Gastrocnemius medialis (tissue), 4 donors: ENCODE measurements at places on chromosomes 3 and 15. TPM values are rescaled to one million over a fixed set of nuclear protein-coding genes. Genes with fewer than 3 reads are reported as not detected.

Gene LYZL4
- total RNA-seq: not detected

DNA sequence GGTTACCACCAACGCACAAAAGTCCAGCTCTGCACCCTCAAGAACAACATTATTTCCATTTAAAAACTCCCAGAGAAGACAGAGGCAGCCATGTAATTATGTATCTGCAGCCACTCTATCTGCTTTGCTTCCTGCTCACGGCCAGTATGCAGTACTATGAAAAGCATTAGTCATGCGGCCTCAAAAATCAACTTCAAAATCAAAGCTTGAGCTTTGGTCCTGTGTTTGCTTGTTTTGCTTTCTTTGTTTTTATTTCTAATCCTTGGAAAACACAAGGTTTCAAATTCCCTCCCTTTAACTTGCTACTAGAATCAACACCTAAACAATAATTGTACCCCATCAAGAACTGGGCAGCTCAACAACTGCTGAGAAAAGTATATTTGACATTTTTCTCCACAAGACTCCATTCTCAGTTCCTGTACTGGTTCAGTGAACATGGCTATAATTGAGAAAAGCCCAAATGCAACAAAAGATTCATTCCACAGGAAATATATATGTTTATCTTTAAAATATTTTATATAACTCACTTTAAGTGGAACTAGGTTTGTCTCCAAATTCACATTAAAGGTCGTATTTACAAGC, 37.6 kb downstream of the GBE1 start:
- DNase-seq: no peak

Gene MAPKBP1
- 6.2 TPM for total RNA-seq

GRCh38 chr3:41193794-41194539, 5.3 kb upstream of the CTNNB1 start:
- DNase-seq: no peak

DNA sequence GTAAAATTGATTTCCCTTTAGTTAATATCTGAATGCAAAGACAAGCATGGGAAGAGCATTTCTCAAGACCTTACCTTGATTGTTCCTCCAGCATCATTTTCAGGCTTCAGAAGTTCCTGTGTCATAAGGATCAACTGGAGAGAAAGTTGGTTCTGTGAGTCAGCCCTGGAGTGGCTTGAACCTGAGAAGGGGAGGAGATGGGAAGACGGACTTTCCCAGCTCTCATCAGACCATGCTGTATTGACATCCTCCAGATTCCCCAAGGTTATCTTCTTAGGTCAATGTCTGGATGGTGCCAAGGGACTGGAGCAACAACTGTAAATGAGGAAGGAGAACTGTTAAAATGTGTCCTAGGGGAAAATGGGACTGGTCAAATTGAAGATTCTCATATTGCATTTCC, 21.0 kb downstream of the RPSA start:
- no peak for DNase-seq

- DNase-seq: peak; percentile 97
These were observed 60.9 kb downstream of the STRIT1 start for GRCh38 chr3:155232605-155233004.

- DNase-seq: no peak
These were observed 137.2 kb downstream of the CHSY1 start for GRCh38 chr15:101114610-101115009.

- DNase-seq: no peak
These were observed 173.1 kb downstream of the NECTIN3 start for GRCh38 chr3:111244760-111245159.

DNA sequence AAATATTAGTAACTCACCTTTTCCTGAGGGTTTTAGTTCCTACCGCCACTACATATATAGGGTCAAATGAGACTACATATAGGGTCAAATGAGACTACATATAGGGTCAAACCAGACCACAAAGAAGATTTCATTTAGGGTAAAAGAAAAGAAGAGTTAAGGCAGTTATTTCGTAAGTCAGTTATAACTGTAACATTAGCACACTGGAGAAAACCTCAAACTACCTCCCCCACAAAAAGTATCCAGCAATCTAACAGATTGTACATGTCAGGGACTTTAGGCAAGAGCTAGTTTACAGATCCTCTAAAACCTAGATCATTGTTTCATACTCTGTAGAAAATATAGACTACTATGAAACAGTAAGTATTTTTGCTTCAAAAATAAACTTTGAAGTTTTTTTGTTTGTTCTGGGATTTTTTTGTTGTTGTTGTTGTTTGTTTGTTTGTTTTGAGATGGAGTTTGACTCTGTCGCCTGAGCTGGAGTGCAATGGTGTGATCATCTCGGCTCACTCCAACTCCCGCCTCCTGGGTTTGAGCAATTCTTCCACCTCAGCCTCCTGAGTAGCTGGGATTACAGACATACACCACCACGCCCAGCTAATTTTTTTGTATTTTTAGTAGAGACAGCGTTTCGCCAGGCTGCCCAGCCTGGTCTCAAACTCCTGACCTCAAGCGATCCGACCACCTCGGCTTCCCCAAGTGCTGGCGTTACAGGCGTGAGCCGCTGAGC, 92.4 kb upstream of the CGNL1 start:
- DNase-seq: no peak

DNA sequence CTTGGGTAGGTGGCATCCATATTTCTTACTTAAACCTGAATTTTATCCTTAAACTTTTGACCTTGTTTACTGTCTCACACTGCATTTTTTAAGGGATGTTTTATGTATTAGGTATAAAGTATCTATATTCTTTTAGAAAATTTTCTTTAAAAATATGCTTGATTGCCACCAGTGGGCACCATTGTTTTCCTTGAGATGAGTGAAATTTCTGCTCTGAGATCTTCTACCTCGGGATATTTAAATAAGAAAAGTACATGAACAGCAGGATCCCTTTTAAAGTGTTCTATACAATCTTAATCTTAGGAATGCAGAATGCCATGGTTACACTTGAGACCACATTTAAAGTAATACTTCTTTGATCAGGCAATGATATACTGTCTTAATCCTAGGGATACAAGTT, 108.7 kb downstream of the SLMAP start:
- DNase-seq: no peak

Gene C2CD4B
- total RNA-seq: 1.9 TPM

GRCh38 chr3:61269435-61269834, 18.2 kb upstream of the FHIT start:
- no peak for DNase-seq

GRCh38 chr15:31013863-31014607, 22.6 kb upstream of the MTMR10 start:
- no peak for DNase-seq

Gene SOX14
- total RNA-seq: not detected

DNA sequence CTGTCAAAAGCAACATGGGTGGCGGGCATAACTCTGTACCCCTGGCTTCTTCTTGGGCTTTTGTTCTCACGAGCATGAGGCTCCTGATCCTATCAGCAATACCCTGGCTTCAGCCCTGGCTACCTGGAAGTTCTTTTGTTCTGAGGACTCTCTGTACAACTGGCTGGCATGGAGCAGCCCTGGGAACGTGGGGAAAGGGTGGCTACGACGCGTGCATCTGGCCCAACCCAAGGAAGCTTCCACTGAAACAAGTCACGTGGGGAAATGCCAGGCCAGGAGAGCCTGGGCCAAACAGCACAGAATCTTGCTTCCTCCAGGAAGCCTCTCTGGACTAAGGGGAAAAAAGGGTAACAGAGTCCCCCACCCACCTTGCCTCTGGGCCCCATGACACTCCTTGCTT, 22.7 kb upstream of the ATP2B2 start:
- no peak for DNase-seq

DNA sequence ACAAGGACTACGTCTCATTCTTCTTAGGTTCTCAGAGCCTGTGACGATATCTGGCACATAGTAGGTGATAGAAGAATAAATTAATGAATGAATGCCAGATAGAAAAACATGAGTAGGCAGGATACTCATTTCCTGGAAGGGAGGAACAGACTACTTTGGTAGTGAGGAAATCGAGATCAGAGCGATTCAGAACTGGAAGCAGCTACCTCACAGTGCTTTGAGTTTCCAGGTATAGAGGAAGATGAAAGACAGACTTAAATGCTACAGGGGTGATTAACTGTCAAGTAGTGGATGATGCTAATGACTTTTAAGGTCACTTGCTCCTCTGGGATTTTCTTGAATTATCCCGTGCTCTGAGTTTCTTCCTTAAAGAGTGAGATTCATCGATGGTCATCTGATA, 951.5 kb upstream of the CFAP20DC start:
- no peak for DNase-seq

Gene CLDN1
- total RNA-seq: 0.36 TPM

- DNase-seq: no peak
These were observed 11.4 kb downstream of the C15orf40 start for GRCh38 chr15:82999905-83000671.

Gene FEZF2
- not detected for total RNA-seq

GRCh38 chr3:106167728-106168127, 298.9 kb upstream of the CBLB start:
- no peak for DNase-seq

GRCh38 chr3:129514563-129514962, 13.9 kb upstream of the RHO start:
- no peak for DNase-seq

Gene TNFAIP8L3
- 3.9 TPM for total RNA-seq

DNA sequence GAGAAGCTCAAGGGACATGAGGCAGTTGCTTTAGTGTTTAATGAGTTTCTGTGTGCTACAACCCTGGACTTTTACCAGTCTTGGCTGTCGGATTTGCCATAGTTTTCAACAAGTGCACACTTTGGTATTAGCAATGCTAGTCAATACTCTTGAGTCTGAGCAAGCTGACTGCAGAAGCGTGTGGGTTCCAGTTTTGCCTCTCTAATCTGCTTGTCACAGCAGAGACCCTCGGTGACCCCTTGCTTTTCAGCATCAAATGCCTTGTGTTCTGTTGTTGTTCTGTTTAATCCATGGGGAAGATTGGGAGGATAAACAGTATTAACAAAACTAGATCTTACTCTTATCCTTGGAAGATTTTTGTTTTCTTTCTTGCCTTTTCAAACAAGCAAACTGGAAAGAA, 194.3 kb upstream of the CHRM5 start:
- DNase-seq: no peak

Gene RARRES1
- total RNA-seq: 27.6 TPM

GRCh38 chr3:184229394-184230080, at the start of gene VWA5B2:
Gene VWA5B2 (plus strand): TSS chr3:184229585. CDS start chr3:184230529, 944 bp downstream.
- DNase-seq: no peak

DNA sequence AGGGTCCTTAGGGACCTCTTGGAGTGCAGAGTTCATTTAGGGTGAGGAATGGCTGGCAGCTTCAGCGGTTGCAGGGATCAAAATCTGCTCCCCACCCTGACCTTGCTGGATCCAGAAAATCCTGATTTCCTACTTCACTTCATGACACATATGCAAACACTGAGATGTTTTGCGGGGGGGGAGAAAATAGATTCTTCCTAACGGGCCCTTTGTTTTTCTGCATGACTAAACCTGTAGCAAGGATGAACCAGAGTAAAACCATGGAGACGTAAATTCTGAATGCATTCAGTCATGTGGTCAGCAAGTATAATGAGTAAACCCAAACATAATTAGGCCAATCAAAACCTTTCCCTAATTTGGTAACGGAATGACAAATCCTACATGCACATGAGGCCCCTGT, 20.0 kb upstream of the RBP1 start:
- no peak for DNase-seq

DNA sequence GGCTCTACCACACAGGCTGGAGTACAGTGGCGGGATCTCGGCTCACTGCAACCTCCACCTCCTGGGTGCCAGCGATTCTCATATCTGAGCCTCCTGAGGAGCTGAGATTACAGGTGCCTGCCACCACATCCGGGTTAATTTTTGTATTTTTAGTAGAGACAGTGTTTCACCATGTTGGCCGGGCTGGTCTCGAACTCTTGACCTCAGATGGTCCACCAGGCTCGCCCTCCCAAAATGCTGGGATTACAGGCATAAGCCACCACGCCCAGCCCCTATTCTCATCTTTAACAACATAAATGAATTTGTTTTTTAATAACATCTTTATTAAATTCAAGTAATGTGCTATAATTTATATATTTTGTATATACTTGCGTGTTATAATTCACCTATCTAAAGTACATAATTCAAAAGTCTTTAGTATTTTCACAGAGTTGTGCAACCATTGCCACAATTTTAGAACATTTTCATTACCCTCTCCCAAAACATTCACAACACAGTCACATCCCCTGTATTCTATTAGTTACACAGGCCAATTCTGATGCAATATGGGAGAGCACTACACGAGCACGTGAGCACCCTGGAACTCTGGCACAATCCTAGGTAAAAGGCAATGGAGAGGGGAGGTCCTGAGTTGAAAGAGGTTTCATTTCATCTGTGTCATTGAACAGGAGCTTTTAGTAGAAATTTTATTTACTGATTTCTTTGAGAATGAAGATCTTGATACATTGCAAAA, 21.2 kb upstream of the MTMR14 start:
- DNase-seq: no peak

GRCh38 chr15:60396958-60397771, 621 bp downstream of the ANXA2 start:
- peak; percentile 80 for DNase-seq

DNA sequence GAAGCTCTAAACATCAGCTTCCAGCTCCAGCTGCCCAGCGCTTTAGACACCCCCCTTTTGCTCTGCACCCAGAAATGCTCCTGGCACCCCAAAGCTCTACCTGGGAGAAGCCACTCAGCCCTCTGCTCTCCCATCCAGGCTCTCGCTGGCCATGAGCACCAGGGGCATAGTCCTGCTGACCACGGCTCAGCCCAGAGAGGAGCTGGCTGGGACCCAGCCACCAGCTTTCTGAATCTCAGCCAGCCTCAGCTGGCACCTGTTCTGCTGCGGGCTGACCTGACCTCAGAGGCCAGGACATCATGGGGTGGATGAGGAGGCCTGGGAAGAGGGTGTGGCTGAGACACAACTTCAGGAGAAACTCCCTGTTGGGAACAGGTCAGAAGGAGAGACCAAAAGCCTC, 8.6 kb downstream of the NTRK3 start:
- DNase-seq: no peak

GRCh38 chr3:425079-425478, 228.5 kb downstream of the CHL1 start:
- no peak for DNase-seq

GRCh38 chr15:52196891-52197290, 5.7 kb upstream of the GNB5 start:
- no peak for DNase-seq

DNA sequence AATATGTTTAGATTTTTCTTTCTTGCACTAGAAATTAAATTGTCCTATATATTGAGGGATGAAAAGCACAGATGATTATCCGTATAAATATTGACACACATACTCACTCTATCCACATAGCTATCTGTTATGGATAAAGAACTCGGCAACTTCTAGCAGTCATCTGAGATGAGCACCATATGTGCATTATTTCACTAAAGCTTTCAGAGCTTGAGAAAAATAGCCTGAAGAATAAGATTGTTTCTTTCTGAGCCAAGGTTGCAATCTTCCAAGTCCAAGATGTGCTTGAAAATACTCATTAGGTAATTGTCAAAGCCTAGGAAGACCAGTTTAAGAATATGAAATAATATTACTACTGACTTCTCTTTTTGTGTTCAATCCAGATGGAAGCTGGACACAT, 40.5 kb downstream of the COL8A1 start:
- no peak for DNase-seq

Gene CALML4
- total RNA-seq: 2.4 TPM

DNA sequence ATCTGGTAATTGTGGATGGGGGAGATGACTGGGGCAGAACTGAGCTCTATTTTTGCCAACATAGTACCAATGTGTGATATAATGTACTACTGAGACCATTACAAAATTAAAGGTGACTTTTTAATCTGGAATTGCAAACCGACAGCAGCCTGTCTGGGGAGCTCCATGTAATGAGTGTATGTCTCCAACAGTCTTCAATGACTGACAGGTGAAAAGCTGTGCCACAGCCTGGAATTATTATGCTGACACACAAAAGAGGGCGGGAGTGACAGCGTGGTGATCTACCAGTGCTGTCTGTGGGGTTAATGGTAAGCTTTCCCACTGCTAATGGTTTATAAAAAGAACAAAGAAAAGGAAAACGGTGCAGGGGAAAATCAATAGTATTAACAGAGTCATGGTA, 143.4 kb downstream of the CLSTN2 start:
- DNase-seq: no peak
